ENCODE measurements at places on chromosomes 1 and 21. TPM values are rescaled to one million over a fixed set of nuclear protein-coding genes. Genes with fewer than 3 reads are reported as not detected.

ENAH gene
- total RNA-seq = 91.8 TPM

DMRTA2 gene
- not detected for total RNA-seq

NEK2 gene
- total RNA-seq = 54.9 TPM

MYCL gene
- total RNA-seq = 9.6 TPM

WNT9A gene
- 3.5 TPM for total RNA-seq

TEX38 gene
- not detected for total RNA-seq

DNA sequence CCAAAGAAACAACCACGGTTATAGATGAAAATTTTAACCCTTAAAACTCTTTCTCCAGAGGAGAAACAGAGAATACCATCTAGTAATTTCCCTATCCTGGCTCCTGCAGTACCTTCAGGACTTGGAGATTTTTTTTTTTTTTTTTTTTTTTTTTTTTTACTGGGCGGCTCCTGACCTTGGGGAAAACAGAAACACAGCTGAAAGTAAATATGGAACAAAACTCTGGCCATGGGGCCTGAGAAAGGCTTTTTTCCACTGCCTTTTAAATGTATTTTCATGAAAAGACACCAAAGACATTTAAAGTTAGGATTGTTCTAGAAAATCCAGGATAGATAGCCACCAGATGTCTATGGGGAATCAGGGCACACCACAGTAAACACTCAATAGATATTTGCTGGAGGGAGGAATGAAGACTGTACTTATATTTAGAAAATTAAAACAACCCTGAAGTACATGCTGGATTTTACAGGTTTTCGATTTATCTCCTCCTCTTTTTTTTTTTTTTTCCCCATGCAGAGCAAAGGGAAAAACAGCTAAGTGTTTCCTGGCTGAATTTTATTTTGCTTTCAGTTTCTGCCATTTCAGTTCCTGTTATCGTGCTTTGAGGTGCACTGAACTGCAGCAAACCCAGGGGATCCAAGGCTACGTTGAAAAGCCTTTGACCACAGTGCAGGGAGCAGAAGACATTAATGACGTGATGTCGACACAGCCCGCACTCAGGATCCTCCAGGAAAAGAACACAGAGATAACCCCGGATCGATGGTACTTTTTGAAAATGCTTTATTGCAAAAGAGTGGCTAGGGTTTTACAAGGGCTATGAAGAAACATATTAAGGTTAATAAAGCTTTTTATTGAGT, 35.7 kb upstream of the CNN3 start:
- DNase-seq = peak; percentile 73

DNA sequence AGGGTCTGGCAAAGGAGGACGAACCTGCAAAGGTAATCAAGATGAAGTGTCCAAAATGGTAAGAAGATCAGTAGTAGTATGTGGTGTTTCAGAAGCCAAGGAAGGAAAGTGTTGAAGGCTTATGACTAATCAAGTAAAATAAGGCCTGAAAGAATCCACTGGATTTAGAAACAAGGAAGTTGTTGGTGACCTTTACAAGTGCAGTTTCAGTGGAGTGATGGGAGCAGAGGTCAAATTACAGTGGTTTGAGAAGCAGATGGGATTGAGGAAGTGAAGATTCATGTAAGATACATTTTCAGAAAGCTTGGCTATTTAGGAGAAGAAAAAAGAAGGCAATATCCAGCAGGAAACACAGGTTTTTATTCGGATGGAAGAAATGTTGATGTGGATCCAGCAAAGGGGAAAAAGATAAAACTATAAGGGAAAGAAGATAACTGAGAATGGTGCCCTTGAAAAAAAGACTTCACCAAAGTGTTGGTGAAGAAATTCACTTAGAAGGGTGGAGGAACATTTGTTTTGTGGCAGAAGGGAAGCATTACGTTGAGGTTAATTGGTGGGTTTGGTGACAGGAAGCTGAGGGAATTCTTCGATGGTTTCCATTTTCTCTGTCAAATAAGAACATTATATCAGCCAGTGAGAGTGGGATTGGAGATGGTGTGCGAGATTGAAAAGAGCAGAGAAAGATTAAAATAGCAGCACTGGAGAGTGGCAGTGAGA, 2.1 kb downstream of the ARMH1 start:
- DNase-seq = peak; percentile 84

GRCh38 chr1:209160230-209160629, 423.3 kb upstream of the CAMK1G start:
- DNase-seq = no peak

DNA sequence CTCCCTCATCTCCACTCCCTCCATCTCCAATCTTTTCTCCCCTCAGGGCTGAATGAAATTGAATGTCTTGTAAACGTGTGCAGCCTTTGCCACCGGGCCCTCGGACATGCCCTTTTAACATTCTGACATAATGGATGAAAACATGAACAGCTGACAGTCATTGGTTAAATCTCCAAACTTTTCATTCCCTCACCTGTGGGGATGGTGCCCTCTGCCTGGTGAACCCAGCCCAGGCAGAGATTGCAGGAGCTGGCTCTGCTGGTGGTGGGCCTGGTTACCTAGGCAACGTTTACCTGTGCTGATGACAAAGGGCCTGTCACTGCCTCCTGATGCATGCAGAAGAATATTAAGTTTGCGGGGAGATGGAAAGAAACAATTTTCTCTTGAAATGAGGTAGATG, 21.3 kb downstream of the ST6GALNAC3 start:
- no peak for DNase-seq

GRCh38 chr1:236059011-236059410, 5.9 kb downstream of the NID1 start:
- no peak for DNase-seq

- DNase-seq = peak; percentile 85
These were observed 28.9 kb upstream of the CLSTN1 start for GRCh38 chr1:9852410-9853248.

- DNase-seq = no peak
These were observed 611 bp upstream of the ZSWIM5 start for GRCh38 chr1:45206808-45207623.

DNA sequence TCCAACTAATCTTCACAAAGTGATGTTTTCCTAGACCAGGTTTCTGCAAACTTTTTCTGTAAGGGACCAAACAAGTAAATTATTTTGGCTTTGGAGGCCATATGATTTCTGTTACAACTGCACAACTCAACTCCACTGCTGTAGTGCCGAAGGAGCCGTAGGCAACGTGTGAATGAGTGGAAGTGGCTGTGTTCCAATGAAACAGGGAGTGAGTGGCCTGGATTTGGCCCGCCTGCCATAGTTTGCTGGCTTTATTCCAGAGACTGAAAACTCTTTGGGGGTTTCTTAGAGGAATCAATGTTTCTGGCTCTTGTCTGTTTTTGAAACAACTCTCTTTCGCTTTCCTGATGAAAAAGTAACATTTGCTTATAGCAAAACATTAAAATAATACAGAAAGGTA, 12.6 kb upstream of the ACTL8 start:
- no peak for DNase-seq

- peak; percentile 97 for DNase-seq
These were observed 124.8 kb downstream of the RIPK4 start for GRCh38 chr21:41641821-41642701.

DNA sequence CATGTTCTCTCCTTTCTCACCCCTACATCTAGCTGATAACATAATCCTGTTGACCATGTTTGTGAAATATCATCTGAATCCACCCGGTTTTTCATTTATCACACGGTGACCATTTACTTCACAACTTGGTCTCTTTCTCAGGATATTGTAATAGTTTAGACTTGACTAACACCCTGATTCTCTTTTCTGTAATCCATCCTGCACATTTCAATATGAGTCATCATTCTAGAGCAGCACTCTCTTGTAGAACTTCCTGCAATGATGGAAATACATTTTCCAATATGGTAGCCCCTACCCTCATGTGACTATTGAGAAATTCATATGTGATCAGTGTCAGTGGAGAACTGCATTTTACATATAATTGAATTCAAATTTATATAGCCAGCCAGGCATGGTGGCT, 2.3 kb upstream of the JAM2 start:
- peak; percentile 55 for DNase-seq

- DNase-seq = no peak
These were observed 7.1 kb upstream of the UBXN10 start for GRCh38 chr1:20178634-20179370.

- DNase-seq = no peak
These were observed 18.2 kb downstream of the SOX13 start for GRCh38 chr1:204091066-204091465.

DNA sequence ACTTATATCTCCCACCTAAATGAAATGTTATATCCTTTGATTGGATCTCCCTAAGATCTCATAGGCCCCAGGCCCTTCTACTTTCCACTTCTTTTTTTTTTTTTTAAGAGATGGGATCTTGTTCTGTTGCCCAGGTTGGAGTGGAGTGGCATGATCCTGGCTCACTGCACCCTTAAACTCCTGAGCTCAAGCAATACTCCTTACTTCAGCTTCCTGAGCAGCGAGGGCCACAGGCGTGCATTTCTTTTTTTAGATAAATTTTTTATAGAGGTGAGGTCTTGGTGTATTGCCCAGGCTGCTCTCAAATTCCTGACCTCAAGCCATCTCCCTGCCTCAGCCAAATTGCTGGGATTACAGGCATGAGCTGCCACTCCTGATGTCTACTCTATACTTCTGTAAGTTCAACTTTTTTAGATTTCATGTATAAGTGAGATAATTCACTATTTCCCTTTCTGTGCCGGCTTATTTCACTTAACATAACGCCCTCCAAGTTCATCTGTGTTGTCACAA, 987.5 kb upstream of the NCAM2 start:
- no peak for DNase-seq

DNA sequence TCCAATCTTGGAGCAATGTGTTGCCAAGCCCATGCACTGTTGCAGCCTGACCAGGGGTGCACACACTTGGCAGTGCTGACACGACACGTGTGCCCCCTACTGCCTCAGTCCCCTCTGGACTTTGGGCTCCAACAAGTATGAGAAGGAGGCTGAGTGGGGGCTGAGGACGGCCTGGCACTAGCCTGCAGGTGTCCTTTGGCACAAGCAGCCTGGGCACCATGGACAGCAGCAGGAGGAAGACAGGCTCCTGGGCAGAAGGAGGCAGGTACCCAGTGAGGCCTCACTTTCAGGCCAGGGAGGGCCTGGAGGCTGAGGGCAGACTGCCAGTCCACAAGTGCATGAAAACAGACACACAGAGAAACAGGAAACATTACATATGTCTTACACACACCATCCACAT, 1702.9 kb upstream of the B3GALT2 start:
- DNase-seq = no peak

GRCh38 chr1:55007625-55008024, 8.9 kb downstream of the BSND start:
- peak; percentile 47 for DNase-seq

GRCh38 chr1:147647796-147648633, 22.3 kb downstream of the ACP6 start:
- no peak for DNase-seq
